ENCODE measurements at places on chromosomes 5 and 9.

- DNase-seq = no peak
These were observed 16.2 kb downstream of the LMNB1 start for GRCh38 chr5:126793097-126793496.

DNA sequence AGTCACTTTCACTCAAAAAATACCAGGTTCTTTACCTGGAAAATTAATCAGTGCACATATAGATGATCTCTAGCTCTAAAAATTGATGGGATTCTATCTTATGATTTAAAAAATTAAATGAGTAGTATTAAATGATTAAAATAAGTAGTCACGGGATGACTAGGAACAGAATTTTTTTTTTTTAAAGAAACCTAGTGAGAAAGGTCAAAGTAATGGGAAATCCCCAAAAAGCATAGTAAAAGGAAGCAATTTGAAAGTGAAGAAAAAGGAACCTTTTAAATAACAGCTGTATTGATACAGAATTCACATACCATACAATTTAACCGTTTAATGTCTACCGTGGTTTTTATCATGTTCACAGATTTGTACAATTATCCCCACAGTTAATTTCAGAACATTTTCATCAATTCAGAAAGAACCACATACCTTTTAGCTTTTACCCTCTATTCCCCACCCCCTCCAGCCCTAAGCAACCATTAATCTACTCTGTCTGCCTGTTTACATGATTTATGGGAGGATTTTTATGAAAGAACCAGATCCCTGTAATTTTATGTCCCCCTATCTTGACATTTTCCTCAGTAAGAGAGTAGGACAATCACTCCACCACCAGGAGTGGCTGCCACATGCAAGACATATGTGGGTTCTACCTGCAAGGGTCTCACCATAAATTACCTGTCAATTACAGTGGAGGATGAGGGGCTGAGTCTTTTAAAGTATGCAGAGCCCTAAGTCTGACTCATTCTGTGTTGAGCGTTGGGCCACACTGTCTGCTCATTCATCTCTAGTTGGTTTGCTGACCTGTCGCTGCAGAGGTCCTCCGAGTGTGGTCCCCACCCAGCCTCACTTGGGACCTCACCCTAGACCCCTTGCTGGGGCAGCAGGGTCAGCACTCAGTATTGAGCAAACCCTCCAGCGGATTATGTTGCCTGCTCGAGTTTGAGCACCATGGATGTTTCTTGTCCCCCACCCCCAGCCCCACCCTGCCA lies 16.0 kb downstream of the ANKRD33B start:
- DNase-seq = no peak

GRCh38 chr5:103480246-103480645 lies 82.3 kb downstream of the NUDT12 start:
- DNase-seq = no peak

DNA sequence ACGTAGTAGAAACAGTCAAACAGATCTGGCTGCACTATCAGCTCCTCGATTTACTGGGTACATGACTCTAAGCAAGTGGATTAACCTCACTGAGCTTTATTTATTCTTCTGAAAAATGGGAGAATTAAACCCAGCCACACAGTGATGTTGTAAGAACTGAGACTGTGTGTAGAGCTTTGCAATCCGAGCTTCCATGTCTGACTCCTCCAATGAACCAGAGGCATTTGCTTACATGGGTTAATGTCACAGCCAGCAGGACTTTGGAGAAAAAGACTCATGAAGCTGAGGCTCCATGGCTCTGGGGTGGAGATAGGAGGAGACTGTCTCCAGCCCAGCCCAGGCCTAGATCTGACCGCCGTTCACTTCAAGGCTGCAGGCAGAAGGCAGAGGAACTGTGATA lies 201.3 kb downstream of the CDK5RAP2 start:
- no peak for DNase-seq

DNA sequence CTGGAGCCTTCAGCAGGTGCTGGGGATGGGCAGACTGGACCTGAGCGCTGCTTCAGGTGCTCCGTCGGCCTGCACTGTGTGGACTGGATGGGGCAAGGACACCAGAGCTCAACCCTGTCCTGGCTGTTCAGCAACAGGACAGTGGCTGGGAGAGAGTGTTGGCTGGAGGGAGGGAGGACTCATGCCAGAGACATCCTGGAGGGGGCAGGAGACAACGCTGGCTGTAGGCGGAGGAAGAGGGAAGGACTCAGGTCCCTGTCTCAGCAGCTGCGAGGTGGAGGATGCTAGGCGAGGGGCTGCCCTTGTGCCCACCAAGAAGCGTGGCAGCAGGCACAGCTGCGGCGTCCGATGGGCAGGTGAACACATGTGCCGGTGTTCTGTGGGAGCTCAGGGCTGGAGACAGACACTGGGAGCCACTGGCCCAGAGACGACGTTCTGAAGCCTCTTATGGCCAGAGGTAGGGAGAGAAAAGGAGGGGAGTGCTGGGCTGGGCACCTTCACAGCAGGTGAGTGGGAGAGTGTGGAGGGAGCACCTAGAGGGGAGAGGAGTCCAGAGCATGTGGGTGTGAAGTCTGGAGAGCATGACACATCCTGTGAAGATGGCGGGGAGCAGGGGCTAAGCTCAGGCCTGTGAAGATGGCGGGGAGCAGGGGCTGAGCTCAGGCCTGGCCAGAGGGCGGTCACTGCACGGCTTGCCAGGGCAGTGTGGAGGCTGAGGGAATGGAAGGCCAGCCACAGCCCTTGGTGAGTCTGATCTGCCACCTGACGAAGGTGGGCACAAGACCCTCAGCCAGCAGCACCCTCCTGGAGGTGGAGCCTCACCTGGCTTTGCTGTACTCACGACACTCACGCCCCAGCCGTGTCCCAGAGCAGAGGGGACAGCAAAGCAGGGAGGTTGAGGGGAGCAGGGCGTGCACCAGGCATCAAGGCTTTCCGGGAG lies 79.1 kb upstream of the FCN1 start:
- DNase-seq = no peak

- no peak for DNase-seq
These were observed 988.2 kb upstream of the ARRDC3 start for GRCh38 chr5:92371171-92371888.

GRCh38 chr9:133998915-133999595 lies 6.9 kb upstream of the VAV2 start:
- no peak for DNase-seq
